Right ventricle myocardium inferior (tissue), 1 donor: ENCODE measurements at places on chromosomes 3 and 15. TPM values are rescaled to one million over a fixed set of nuclear protein-coding genes. Genes with fewer than 3 reads are reported as not detected.

GRCh38 chr3:114108137-114108536 lies 51.6 kb downstream of the QTRT2 start:
- DNase-seq = no peak

GRCh38 chr3:164419220-164419619 lies 659.1 kb downstream of the SI start:
- no peak for DNase-seq

Gene SOX2
- total RNA-seq = 0.27 TPM

DNA sequence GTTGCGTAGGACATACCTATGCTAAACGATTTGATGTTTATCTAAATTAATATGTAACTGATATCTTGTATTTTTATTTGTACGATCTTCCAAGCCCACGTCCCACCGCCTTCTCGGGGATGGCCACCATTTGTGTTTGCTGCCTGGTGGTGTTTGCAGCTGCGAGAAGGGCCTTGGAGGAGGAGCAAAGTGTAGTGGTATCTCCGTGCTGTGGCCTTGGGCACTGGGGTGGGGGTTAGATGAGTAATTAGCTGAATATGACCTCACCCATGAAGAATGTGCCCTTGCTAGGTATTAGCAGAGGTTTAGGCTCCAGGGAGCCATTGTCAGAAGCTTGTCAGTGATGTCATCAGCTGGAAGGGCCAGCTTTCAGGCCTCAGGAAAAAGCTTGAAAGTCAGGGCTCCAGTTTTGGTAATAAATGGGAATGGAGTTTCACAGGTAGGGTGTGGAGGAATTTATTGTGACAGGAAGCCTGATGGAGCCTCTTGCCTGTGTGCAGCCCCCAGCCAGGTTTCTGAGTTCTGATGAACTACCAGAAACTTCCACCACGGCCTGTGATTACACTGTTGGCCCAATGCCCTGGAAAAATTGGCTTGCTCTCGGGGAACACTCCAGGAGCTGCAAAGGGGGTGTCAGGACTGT lies 41.0 kb downstream of the FLNB start:
- DNase-seq = no peak

Gene TPRA1
- total RNA-seq = 21.3 TPM
